CD4-positive, alpha-beta memory T cell (primary cell): ENCODE measurements at places on chromosomes 12 and 14. TPM values are rescaled to one million over a fixed set of nuclear protein-coding genes. Genes with fewer than 3 reads are reported as not detected.

- no peaks in the 10 kb centered on the region for H3K36me3 ChIP-seq
- DNase-seq = no peak
- no peak overlapping the region for H3K27ac ChIP-seq
- H3K4me3 ChIP-seq = no peak overlapping the region
- H3K4me1 ChIP-seq = no peaks in the 10 kb centered on the region
- H3K27me3 ChIP-seq = no peaks in the 10 kb centered on the region
Measured at GRCh38 chr12:116990971-116991966, 80.5 kb downstream of the FBXW8 start.

FGD4 gene
- total RNA-seq = 0.47 TPM

- H3K27ac ChIP-seq = no peak overlapping the region
- H3K4me1 ChIP-seq = no peaks in the 10 kb centered on the region
- no peak overlapping the region for H3K4me3 ChIP-seq
- no peak for DNase-seq
- no peaks in the 10 kb centered on the region for H3K27me3 ChIP-seq
Measured at GRCh38 chr12:114192013-114192412, 213.9 kb downstream of the TBX5 start.

DNA sequence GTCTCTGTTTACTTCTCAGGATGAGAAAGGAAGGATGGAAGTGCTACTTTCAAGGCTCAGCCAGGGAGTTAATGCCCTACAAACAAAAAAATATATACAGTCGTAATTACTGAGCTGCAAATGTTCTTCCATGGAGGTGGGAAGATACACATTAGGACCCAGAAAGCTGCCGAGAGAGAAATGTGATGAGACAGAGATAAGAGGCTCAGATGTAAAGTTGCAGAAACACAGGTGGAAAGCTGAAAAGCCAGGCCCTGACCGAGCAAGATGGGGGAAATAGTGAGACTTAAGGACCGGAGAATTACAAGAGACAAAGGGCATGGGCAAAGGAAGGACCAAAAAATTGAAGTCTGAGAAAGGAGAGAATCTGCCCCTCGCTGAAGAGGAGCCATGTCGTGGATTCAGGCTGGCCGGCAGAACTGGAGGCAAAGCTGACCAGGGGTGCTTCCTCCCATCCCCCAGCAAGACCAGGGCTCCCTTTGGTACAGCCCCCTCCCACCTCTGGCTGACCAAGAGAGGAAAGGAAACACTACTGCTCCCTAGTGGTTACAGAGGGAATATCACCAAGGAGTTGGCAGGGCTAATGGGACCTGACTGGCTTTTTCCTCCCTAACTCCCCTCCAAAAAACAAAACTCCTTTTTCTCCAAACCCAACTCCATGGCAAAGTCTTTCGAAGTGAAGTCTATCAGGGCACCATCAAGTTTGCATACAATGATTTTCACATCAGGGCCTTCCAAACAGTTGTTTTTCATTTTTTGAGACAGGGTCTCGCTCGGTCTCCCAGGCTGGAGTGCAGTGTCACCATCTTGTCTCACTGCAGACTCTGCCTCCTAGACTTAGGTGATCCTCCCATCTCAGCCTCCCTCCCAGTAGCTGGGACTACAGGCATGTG is 12.1 kb downstream of the ZFHX2 start:
- no peaks in the 10 kb centered on the region for H3K36me3 ChIP-seq
- no peak overlapping the region for H3K4me3 ChIP-seq
- DNase-seq = peak; percentile 39
- H3K27me3 ChIP-seq = no peaks in the 10 kb centered on the region
- H3K27ac ChIP-seq = no peak overlapping the region
- H3K4me1 ChIP-seq = no peaks in the 10 kb centered on the region

DNA sequence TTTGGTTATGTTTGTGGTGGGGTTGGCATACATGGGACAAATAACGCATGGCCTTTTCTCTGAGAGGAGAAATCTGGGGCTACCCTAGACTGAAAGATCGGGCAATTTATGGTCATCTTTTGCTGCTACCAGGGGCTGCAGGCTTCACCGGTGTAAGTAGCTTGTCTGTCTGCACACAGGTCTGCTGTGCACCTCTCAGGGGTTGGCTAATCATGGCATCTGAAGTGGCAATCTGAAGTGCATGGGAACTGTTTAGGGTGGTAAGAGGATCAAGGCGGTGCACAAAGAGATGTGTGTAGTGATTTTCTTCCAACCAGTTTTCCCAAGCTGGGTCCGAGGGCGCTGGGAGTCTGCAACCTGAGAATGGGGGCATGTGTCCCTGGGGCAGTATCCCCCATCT is 141.3 kb downstream of the EMP1 start:
- DNase-seq = no peak
- no peak overlapping the region for H3K27ac ChIP-seq
- no peak overlapping the region for H3K4me3 ChIP-seq
- no peaks in the 10 kb centered on the region for H3K36me3 ChIP-seq
- no peaks in the 10 kb centered on the region for H3K4me1 ChIP-seq

GLS2 gene
- 12.2 TPM for total RNA-seq

CLEC4D gene
- not detected for total RNA-seq

GRCh38 chr14:88895116-88895515 is 70.7 kb downstream of the TTC8 start:
- no peaks in the 10 kb centered on the region for H3K27me3 ChIP-seq
- no peaks in the 10 kb centered on the region for H3K36me3 ChIP-seq
- H3K4me1 ChIP-seq = no peaks in the 10 kb centered on the region
- H3K4me3 ChIP-seq = no peak overlapping the region

GRCh38 chr12:65522956-65523860 is 244.7 kb downstream of the MSRB3 start:
- no peaks in the 10 kb centered on the region for H3K27me3 ChIP-seq
- H3K36me3 ChIP-seq = no peaks in the 10 kb centered on the region
- H3K4me3 ChIP-seq = no peak overlapping the region
- no peaks in the 10 kb centered on the region for H3K4me1 ChIP-seq
- no peak overlapping the region for H3K27ac ChIP-seq
- DNase-seq = no peak

OVCH1 gene
- total RNA-seq = not detected

- no peak overlapping the region for H3K27ac ChIP-seq
- DNase-seq = no peak
- H3K4me1 ChIP-seq = no peaks in the 10 kb centered on the region
Measured at GRCh38 chr14:35073486-35073885, 27.4 kb downstream of the FAM177A1 start.

SPIC gene
- total RNA-seq = not detected

- no peak overlapping the region for H3K4me3 ChIP-seq
- H3K27ac ChIP-seq = no peak overlapping the region
- H3K36me3 ChIP-seq = no peaks in the 10 kb centered on the region
- H3K4me1 ChIP-seq = no peaks in the 10 kb centered on the region
- DNase-seq = no peak
Measured at GRCh38 chr12:66724616-66725015, 45.7 kb upstream of the GRIP1 start.

DNA sequence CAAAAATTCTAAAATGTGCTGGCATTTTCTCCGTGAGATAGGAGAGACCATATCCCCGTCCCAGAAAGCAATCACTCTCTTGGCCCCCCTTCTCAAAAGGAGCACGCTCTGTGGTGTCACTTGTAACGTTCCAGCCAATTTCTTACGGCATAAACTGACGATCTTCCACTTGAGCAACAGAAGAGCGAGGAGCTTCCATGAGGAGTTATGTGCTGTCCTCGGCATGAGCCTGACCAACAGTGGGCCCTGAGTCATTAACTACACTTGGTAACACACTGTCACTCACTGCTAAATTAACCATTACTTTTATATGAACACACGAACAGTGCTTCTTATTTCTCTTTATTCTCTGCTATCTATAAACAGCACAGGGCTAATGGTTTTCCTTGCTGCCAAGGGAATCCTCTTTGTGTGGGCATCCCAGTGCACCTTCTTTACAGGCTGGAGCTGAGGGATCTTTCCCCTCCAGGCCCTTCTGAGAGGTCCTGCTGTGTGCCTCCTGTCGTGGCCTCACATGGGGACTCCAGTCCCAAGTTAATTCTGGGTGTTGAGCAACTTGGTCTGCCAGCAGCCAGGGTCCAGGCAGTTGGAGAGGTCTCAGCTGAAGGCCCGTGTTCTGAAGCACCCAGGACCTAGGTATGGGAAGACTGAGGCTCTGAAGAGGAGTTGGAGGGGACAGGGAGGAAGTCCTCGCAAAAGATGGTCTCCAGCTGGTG is 9.4 kb downstream of the SLC6A13 start:
- DNase-seq = no peak
- H3K4me1 ChIP-seq = no peaks in the 10 kb centered on the region
- no peaks in the 10 kb centered on the region for H3K27me3 ChIP-seq
- H3K4me3 ChIP-seq = no peak overlapping the region

ADSS1 gene
- total RNA-seq = 1.5 TPM

DNA sequence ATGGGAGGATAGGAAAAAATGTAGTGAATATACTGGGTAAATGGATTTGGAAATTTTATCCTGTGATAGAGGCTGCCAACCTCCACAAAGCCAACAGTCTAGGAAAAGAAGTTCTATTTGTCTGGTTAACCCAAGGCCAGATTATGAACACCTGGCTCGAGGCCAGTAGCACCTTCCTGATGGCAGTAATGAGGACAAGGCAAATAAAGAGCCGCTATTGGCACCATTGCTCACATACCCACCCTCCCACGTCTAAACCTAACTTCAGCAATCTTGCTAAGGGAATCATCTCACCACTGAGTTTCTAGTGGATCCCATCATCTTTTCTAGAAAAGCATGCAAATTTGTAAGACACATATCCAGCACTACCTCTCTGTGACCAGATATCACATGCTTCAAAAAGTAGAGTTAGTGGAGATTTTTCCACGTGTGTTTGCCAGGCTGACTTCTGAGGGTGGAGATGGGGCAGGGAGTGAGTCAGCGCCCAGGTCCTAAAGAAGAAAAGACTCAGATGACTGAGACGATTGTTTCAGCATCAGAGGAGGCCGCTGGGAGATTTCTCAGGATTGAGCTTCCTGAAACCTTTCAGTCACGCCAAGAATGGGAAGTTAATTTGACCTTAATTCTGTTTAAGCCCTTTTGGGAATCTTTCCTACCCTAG is 362.9 kb downstream of the EMP1 start:
- no peak for DNase-seq
- H3K4me1 ChIP-seq = no peaks in the 10 kb centered on the region
- no peaks in the 10 kb centered on the region for H3K36me3 ChIP-seq
- H3K27ac ChIP-seq = no peak overlapping the region
- H3K27me3 ChIP-seq = no peaks in the 10 kb centered on the region

GRCh38 chr12:53065470-53065869 is 13.7 kb downstream of the SPRYD3 start:
- no peaks in the 10 kb centered on the region for H3K27me3 ChIP-seq
- peaks cover 7% of the 10 kb centered on the region for H3K4me1 ChIP-seq
- no peak for DNase-seq

- H3K4me3 ChIP-seq = no peak overlapping the region
- no peak for DNase-seq
- H3K27me3 ChIP-seq = no peaks in the 10 kb centered on the region
- H3K36me3 ChIP-seq = no peaks in the 10 kb centered on the region
- H3K4me1 ChIP-seq = no peaks in the 10 kb centered on the region
Measured at GRCh38 chr12:65878540-65878939, 54.3 kb downstream of the HMGA2 start.

- H3K4me3 ChIP-seq = no peak overlapping the region
- H3K4me1 ChIP-seq = peaks cover 94% of the 10 kb centered on the region
- H3K27ac ChIP-seq = no peak overlapping the region
- H3K36me3 ChIP-seq = peaks cover 69% of the 10 kb centered on the region
Measured at GRCh38 chr14:69773571-69774276, 6.8 kb downstream of the SRSF5 start.

DNA sequence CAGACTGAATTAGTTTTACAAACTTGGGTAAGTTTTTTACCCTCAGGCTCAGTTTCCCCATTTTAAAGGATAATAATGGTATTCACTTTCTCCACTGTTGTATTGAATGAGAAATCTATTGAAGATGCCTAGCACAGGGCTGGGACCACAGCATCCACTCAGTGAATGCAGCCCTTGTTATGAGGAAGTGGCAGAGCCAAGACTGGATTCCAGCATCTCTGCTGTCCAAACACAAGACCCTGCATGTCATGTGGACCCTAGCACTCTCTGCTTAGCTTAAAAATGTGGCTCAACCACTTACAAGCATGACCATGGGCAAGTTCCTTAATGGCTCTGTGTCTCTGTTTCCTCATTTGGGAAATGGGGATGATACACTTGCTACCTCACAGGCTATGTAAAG is 24.1 kb upstream of the TRIM9 start:
- no peaks in the 10 kb centered on the region for H3K36me3 ChIP-seq
- no peak overlapping the region for H3K4me3 ChIP-seq
- no peaks in the 10 kb centered on the region for H3K27me3 ChIP-seq

- DNase-seq = no peak
- no peaks in the 10 kb centered on the region for H3K36me3 ChIP-seq
- peak overlapping the region; percentile 87 for H3K4me3 ChIP-seq
Measured at GRCh38 chr12:48813465-48814261, 4.6 kb upstream of the CACNB3 start.

ACVR1B gene
- total RNA-seq = 10.8 TPM

PROX2 gene
- not detected for total RNA-seq

GRCh38 chr12:98109266-98109665 is 406.1 kb upstream of the TMPO start:
- H3K27me3 ChIP-seq = no peaks in the 10 kb centered on the region
- H3K27ac ChIP-seq = no peak overlapping the region
- H3K4me1 ChIP-seq = no peaks in the 10 kb centered on the region
- H3K4me3 ChIP-seq = no peak overlapping the region

UNC79 gene
- 0.03 TPM for total RNA-seq

DNA sequence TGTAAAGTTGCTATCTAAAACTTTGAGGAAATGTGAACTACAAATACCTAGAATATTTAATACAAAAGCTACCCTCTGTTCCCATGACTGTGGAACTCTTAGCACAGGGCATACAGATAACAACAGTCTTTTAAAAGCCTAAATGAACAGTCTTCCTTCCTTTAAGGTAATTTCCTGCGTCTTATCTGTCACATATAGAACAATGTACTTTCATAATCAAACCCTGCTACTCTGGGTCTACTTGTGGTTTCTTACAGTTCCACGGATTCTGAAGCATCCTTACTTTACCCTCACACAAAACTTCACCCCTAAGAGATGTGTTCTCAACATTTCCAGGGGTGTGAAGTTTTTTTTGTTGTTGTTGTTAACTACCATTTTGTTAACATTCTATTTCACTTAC is 5.1 kb downstream of the PKP2 start:
- no peak overlapping the region for H3K4me3 ChIP-seq
- H3K36me3 ChIP-seq = no peaks in the 10 kb centered on the region
- no peaks in the 10 kb centered on the region for H3K4me1 ChIP-seq
- no peak for DNase-seq
- peaks cover 9% of the 10 kb centered on the region for H3K27me3 ChIP-seq
- no peak overlapping the region for H3K27ac ChIP-seq

GRCh38 chr12:59734371-59734770 is 138.5 kb downstream of the SLC16A7 start:
- H3K36me3 ChIP-seq = no peaks in the 10 kb centered on the region
- no peak overlapping the region for H3K27ac ChIP-seq
- no peak overlapping the region for H3K4me3 ChIP-seq
- no peaks in the 10 kb centered on the region for H3K27me3 ChIP-seq
- DNase-seq = no peak

GPR65 gene
- 15.5 TPM for total RNA-seq

A2ML1 gene
- total RNA-seq = not detected

PRICKLE1 gene
- total RNA-seq = not detected

- peaks cover 40% of the 10 kb centered on the region for H3K4me1 ChIP-seq
- no peaks in the 10 kb centered on the region for H3K27me3 ChIP-seq
- peak; percentile 46 for DNase-seq
- no peaks in the 10 kb centered on the region for H3K36me3 ChIP-seq
- H3K27ac ChIP-seq = peak overlapping the region; percentile 73
Measured at GRCh38 chr14:66508846-66509621, 1.1 kb downstream of the GPHN start.

ANKS1B gene
- 0.28 TPM for total RNA-seq

GRCh38 chr14:72888636-72889201 is 5.2 kb downstream of the DPF3 start:
- no peak overlapping the region for H3K27ac ChIP-seq
- H3K4me3 ChIP-seq = no peak overlapping the region
- no peaks in the 10 kb centered on the region for H3K27me3 ChIP-seq
- no peak for DNase-seq
